GM23248 (cell line): ENCODE measurements at places on chromosomes 11 and 22. TPM values are rescaled to one million over a fixed set of nuclear protein-coding genes. Genes with fewer than 3 reads are reported as not detected.
A peak's percentile ranks its signal among the peaks of the same experiment; 100 is the strongest.

The SLC22A25 gene
- total RNA-seq, result not detected in 2 replicates

The ABCC8 gene
- not detected in 2 replicates for total RNA-seq

- peak; percentile 65 for DNase-seq
These were observed 46.6 kb upstream of the LIN7C start for GRCh38 chr11:27553186-27553585.

DNA sequence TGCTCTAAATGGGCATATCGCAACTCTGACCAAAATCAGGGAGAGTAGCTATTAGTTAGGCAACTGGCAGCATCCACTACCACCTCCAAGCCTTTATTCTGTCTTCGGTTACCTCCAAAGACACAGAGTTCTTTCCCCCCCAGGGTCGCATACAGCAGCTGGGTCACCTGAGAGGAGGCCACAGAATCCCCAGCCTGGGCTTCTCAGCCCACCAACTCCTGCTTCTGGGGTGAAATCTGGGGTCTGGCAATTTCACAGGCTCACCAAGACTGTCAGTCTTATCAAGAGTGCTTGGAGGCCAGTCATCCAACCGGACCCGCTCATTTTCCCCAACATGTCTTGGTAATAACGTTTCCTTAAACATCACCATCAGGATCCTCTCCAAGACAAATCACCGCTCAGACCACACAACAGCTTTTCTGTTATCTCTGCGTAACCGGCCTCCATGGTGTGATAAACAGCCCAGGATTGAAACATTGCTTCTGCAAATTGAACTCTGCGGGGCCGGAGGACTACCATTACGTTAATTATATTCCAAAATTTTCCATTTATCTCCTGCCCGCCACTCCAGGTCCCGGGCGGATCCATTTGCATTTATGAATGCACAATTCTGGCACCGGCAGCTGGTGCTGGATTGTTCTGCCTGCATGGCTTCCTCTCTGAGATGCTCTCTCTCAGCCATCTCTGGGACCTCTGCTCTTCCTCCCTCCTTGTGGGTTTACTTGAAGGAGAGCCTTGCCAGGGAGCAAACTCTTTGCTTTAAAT is 35.6 kb downstream of the RTL6 start:
- DNase-seq, result no peak

- peak; percentile 60 for DNase-seq
These were observed 2.8 kb downstream of the CREBZF start for GRCh38 chr11:85661972-85662664.

- no peak for DNase-seq
These were observed 50.3 kb downstream of the GRAMD1B start for GRCh38 chr11:123480290-123480815.
